ENCODE measurements at places on chromosomes 5 and 9.

- no peak for DNase-seq
Measured at GRCh38 chr5:65482736-65483545, 1.2 kb upstream of the ADAMTS6 start.

GRCh38 chr5:111680737-111681413 is 76.1 kb downstream of the NREP start:
- DNase-seq = no peak

GRCh38 chr5:151684690-151685361 is 1.9 kb downstream of the SPARC start:
- no peak for DNase-seq

- no peak for DNase-seq
Measured at GRCh38 chr5:158780656-158781237, 319.0 kb downstream of the EBF1 start.

DNA sequence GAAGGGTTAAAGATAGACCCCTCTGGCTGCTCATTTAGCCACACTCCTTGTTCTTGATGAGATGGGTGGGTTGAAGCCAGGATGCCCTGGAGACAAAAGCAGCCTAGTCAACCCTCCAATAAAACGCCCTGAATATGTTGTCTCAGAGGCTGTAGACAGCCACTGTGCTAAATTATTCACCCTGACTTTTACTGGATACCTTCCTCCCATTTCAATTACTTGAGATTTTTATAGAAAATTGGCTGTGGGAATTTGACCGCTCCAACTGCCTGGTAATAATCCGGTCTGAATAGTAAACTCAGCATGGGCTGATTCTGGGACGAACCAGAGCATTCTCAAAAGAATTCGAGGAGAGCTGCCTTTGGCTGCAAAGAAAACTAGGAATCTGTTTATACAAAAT is 104.2 kb downstream of the SNX18 start:
- DNase-seq = no peak

- no peak for DNase-seq
Measured at GRCh38 chr5:54450542-54450941, 5.0 kb upstream of the HSPB3 start.

- DNase-seq = no peak
Measured at GRCh38 chr9:33293782-33294181, 3.5 kb downstream of the NFX1 start.
